ENCODE measurements at places on chromosomes 16 and 17. TPM values are rescaled to one million over a fixed set of nuclear protein-coding genes. Genes with fewer than 3 reads are reported as not detected.

GRCh38 chr17:75942473-75942872 is 1.6 kb upstream of the FBF1 start:
- DNase-seq: no peak
- no peak overlapping the region for H3K4me3 ChIP-seq
- no peaks in the 10 kb centered on the region for H3K36me3 ChIP-seq
- peaks cover 5% of the 10 kb centered on the region for H3K27me3 ChIP-seq

- H3K27ac ChIP-seq: peak overlapping the region; percentile 36
- H3K4me3 ChIP-seq: no peak overlapping the region
- H3K36me3 ChIP-seq: peaks cover 13% of the 10 kb centered on the region
- no peak for DNase-seq
- H3K4me1 ChIP-seq: peaks cover 23% of the 10 kb centered on the region
- H3K27me3 ChIP-seq: no peaks in the 10 kb centered on the region
Measured at GRCh38 chr17:59769887-59770286, 62.4 kb downstream of the VMP1 start.

- no peaks in the 10 kb centered on the region for H3K27me3 ChIP-seq
- no peak overlapping the region for H3K4me3 ChIP-seq
- peaks cover 31% of the 10 kb centered on the region for H3K4me1 ChIP-seq
- peaks cover 7% of the 10 kb centered on the region for H3K36me3 ChIP-seq
Measured at GRCh38 chr17:60229188-60229802, 79.5 kb downstream of the CA4 start.

Gene SLFN14
- total RNA-seq: not detected

- H3K27me3 ChIP-seq: peaks cover 22% of the 10 kb centered on the region
- DNase-seq: no peak
- H3K4me1 ChIP-seq: no peaks in the 10 kb centered on the region
- H3K36me3 ChIP-seq: no peaks in the 10 kb centered on the region
Measured at GRCh38 chr17:1939981-1940809, 84.9 kb downstream of the RTN4RL1 start.

Gene TMC5
- total RNA-seq: not detected

GRCh38 chr17:40070709-40071312 is 8.0 kb downstream of the THRA start:
- no peak overlapping the region for H3K4me3 ChIP-seq
- peaks cover 61% of the 10 kb centered on the region for H3K4me1 ChIP-seq
- H3K36me3 ChIP-seq: no peaks in the 10 kb centered on the region
- H3K27me3 ChIP-seq: no peaks in the 10 kb centered on the region

- H3K36me3 ChIP-seq: peaks cover 5% of the 10 kb centered on the region
- H3K4me1 ChIP-seq: peaks cover 44% of the 10 kb centered on the region
- no peak for DNase-seq
- H3K27me3 ChIP-seq: peaks cover 4% of the 10 kb centered on the region
- peak overlapping the region; percentile 85 for H3K27ac ChIP-seq
- H3K4me3 ChIP-seq: peak overlapping the region; percentile 92
Measured at GRCh38 chr16:54927125-54928015, 3.3 kb upstream of the IRX5 start.

DNA sequence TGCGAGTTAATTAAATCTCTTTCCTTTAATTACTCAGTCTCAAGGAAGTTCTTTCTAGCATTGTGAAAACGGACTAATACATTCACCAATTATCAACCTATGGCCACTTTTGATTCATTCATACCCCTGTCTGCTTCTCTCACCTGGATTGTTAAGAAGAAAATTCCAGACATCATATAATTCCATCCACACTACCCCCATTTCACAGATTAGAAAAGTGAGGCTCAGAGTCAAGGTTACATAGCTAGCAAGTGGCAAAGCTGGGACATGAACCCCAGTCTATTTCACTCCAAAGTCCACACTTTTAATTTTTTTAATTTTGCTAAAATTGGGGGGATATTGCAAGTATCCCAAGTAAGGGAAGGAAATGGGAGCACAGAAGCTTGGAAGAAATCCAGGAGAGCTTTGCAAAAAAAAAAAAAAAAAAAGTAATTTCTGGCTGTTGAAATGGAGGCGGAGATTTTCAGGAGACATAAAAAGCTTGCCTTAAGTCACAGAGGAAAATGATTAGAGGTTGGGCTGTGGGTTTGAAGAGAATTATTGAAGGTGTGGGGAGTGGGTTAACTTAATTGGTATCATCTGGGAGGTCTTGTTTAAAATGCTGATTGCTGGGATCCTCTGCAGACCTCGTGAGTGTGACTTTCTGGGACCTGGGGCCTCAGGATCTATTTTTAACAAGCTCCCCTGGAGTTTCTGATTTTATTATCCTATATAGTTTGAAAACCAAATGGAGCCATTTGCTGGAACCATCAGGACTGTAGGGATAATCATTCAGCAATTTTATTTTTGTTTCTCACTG is 42.3 kb upstream of the ZKSCAN2 start:
- no peak for DNase-seq
- H3K36me3 ChIP-seq: no peaks in the 10 kb centered on the region
- H3K4me1 ChIP-seq: no peaks in the 10 kb centered on the region
- no peaks in the 10 kb centered on the region for H3K27me3 ChIP-seq
- no peak overlapping the region for H3K27ac ChIP-seq
- no peak overlapping the region for H3K4me3 ChIP-seq

DNA sequence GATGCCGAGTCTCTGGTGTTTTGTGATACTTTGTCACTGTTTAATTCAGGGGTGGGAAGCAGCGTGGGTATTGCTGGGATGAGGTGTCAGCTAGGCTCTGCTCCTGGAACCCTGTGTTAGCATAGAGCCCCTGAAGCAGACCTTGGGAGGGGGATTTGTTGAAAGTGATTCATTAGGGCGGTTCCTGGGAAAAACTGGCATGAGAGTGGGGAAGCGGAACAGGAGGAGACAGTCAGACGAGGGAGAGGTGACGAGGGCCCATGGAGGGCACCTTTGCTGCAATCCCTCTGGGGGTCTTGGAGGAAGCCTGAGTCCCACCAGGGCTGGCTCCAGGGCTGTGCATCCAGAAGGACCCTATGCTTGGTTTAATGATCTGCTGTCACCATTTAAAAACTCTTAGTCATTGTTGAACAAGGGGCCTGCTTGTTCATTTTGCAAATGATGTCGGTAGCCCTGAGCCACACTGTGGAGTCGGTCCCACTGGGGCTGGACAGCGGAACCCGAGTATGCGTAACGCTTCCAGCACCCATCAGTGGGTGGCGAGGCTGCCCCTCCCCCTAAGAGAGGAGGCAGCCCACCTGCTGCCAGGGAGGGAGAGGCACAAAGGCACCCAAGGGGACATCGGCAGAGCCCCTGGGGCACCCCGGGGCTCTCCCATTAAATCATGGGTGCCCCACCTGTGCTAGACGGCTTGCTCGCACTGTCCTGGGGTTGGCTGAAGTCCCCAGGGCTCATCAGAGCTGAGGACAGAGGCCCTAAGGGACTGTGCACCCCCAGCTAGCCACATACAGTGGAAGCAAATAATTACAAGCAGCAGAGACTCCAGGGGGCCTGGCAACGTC is 35.4 kb downstream of the WFDC1 start:
- peaks cover 5% of the 10 kb centered on the region for H3K36me3 ChIP-seq
- no peak overlapping the region for H3K4me3 ChIP-seq
- peaks cover 12% of the 10 kb centered on the region for H3K4me1 ChIP-seq
- peaks cover 26% of the 10 kb centered on the region for H3K27me3 ChIP-seq

Gene OR3A2
- total RNA-seq: not detected

DNA sequence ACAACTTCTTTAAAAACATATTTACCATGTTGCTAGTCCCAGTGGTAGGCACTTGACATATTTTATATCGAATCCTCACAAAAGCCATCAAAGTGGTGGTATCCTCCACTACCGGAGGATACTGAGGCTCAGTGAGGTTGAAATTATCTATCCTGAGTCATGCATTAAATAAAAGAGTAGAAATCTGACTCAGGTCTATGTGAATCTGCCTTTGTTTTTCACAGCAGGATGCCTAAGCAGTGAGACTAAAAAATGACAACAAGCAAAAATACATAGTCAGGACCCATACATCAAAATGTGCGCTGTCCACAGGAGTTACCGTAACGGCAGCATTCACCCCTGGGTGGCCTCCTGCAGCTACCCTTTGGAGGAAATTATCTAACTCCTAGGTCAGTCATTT is 17.7 kb downstream of the BRD7 start:
- no peak for DNase-seq
- H3K4me1 ChIP-seq: peaks cover 24% of the 10 kb centered on the region
- peaks cover 47% of the 10 kb centered on the region for H3K36me3 ChIP-seq
- H3K4me3 ChIP-seq: no peak overlapping the region

- DNase-seq: no peak
- H3K36me3 ChIP-seq: no peaks in the 10 kb centered on the region
- peaks cover 89% of the 10 kb centered on the region for H3K4me1 ChIP-seq
- peaks cover 1% of the 10 kb centered on the region for H3K27me3 ChIP-seq
Measured at GRCh38 chr16:27241658-27242057, 26.9 kb downstream of the NSMCE1 start.

DNA sequence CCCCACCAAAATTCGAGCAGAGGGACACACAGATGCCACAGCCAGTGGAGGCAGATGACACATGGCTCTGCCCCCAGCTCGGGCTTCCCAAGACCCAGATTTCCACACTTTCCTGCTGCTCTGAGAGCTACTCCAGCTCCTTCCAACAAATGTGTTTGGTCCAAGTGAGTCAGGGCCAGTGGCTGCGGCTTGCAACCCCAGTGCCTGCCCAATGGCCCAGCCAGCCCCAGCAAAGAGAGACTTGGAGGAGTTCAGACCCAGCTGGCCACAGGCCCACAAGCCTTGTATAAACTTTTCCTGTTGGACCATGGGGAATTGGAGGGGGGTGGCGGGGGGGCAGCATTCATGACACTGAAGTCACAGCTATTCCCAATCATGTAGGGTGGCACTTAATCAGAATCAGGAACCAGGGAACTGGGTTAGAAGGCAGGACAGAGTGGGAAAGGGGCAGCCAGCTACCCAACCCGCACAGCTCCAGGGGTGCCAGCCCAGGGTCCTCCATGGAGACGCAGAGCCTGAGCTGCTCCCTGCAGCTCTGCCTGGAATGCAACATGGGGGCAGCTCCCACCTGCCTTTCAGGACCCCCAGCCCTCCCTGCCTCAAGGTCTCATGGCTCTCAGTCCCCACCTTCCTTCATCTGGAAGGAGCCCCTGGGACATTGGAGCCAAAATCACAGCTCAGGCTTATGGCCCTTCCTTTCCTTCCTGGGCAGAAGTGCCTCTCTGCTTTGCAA is 17.5 kb upstream of the C16orf78 start:
- no peak for DNase-seq
- no peaks in the 10 kb centered on the region for H3K36me3 ChIP-seq
- peaks cover 2% of the 10 kb centered on the region for H3K27me3 ChIP-seq
- H3K27ac ChIP-seq: no peak overlapping the region
- H3K4me3 ChIP-seq: no peak overlapping the region

Gene MMP2
- 481 TPM for total RNA-seq

- H3K4me3 ChIP-seq: no peak overlapping the region
- H3K27me3 ChIP-seq: peaks cover 20% of the 10 kb centered on the region
- no peak overlapping the region for H3K27ac ChIP-seq
- no peak for DNase-seq
Measured at GRCh38 chr16:56233795-56234566, 42.7 kb downstream of the GNAO1 start.

Gene CACNG1
- total RNA-seq: not detected

DNA sequence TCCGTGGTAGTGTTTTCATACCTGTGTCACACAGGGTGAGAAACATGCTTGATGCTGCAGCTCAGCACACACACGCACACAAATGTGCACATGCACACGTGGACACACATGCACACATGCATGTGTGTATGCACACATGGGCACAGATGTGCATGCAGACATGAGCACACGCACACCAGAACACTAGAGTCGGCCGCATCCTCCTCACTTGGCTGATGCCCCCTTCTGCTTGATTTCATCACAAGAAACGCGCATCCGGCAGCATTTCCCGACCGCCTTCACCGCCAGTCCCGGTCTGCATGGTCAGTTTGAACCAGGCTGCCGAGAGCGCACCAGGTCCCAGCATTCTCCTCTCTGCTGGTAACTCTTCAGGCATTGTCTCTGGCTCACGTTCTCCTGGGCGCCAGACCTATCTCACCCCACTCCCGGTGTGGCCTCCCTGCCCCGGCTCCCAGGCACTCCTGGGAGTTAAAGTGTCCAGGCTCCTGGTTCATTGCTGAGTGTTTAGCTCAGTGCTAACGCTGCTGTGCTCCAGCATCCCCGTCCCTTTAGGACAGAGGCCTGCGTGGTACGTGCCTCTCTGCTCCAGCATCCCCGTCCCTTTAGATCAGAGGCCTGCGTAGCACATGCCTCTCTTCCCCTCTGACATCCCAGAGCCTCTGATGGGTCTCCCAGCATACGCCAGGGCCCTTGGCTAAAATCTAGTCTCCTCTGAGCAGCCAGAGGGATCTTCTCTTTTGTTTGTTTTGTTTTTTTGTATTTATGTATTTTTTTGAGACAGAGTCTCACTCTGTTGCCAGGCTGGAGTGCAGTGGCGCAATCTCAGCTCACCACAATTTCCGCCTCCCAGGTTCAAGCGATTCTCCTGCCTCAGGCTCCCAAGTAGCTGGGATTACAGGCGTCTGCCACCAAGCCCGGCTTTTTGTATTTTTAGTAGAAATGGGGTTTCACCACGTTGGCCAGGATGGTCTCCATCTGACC is 16.0 kb downstream of the BAIAP2 start:
- H3K4me1 ChIP-seq: no peaks in the 10 kb centered on the region
- H3K27me3 ChIP-seq: no peaks in the 10 kb centered on the region
- H3K27ac ChIP-seq: peak overlapping the region; percentile 40
- DNase-seq: no peak
- H3K4me3 ChIP-seq: no peak overlapping the region

Gene SSTR5
- total RNA-seq: not detected

Gene MCRIP1
- 97.3 TPM for total RNA-seq

Gene TP53TG3
- not detected for total RNA-seq

Gene NOS2
- total RNA-seq: not detected

Gene MYLK3
- total RNA-seq: 0.18 TPM

GRCh38 chr17:57559226-57559625 is 185.9 kb downstream of the CCDC182 start:
- no peak for DNase-seq
- H3K27me3 ChIP-seq: peaks cover 4% of the 10 kb centered on the region
- H3K4me1 ChIP-seq: peaks cover 46% of the 10 kb centered on the region
- no peak overlapping the region for H3K27ac ChIP-seq
- H3K4me3 ChIP-seq: no peak overlapping the region

DNA sequence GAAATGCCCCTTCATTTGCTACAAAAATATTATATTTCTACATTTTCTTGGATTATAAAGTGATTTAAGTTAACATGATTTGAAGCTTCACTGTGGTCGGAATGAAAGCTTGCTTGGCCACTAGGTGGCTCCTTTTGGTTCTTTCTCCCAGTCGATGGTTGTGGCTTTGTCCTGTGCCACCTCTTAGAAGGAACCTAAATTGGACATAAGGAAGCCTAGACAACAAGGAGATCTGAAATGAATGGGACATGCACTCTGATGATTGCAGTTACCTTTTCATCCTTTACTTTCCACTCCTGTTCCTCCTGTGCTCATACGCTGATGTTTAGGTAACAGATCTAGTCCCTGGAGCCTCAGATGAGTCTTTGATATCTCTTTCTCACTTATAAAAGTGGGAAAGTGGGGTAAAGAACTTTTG is 39.2 kb downstream of the FTO start:
- no peak overlapping the region for H3K27ac ChIP-seq
- H3K4me3 ChIP-seq: no peak overlapping the region
- peak; percentile 15 for DNase-seq
- peaks cover 54% of the 10 kb centered on the region for H3K4me1 ChIP-seq
- peaks cover 5% of the 10 kb centered on the region for H3K36me3 ChIP-seq
- H3K27me3 ChIP-seq: no peaks in the 10 kb centered on the region
